Activated CD8-positive, alpha-beta memory T cell treated with anti-CD3 and anti-CD28 coated beads, Interleukin-2, amount 50 U/mL, for 4 hours (primary cell): ENCODE measurements at places on chromosomes 2 and 18.

GRCh38 chr2:166000401-166000800, 46.8 kb upstream of the TTC21B start:
- DNase-seq = no peak

GRCh38 chr2:69077252-69077950, 64.4 kb downstream of the ANTXR1 start:
- DNase-seq = no peak

- no peak for DNase-seq
Observed at GRCh38 chr2:159362816-159363251, 76.3 kb upstream of the WDSUB1 start.

DNA sequence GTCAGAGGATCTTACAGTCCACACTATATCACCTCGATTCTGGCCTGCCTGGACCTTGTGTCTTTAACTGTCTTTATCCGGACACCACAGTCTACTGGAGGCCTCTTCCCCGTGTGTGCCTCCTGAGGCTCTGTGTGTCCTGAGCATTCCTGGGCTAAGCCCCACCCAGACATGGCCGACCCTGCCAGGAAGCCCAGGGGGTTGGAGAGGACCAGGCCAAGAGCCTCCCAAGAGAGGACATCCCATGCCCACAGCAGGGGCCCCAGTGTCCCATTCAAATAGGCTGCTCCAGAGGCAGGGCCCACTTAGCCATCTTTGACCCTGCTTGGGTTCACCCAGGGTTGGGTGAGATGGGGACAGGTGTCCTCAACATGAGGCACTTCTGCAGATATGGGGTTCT, 84.7 kb upstream of the OTOS start:
- no peak for DNase-seq

DNA sequence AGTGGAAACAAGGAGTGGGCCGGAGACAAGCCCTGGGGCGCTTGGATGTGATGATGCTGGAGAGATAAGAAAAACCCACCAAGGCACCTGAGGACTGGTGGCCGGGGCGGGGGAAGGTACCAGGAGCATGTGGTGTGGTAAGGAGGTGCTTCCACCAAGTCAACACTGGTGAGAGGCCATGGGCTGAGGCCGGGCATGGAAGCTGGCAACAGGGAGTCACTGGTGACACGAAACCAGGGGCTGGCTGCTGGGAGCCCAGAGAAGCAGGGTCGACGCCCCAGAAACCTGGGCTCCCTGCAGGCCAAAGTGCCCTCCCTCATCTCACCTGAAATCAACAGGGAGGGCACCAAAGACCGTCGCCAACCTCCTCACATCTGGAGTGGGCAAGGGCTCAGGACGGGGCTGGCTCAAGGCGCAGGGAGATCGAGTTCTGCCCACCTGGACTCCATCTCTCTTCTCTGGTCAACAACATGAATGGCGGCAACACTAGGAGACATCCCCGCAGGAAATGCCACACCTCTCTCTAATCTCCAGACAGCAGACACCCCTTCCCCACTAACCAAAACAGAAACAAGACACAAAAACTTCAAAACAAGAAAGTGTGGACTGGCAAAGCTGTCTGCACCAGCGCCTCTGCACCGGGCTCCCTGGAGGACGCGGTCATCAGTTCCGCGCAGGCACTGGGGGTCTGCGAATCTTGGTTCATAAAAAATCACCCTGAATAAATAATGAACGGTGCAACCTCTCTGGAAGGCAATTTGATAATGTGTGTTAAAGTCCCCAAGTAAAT, 185.5 kb downstream of the HDAC4 start:
- DNase-seq = no peak

- no peak for DNase-seq
Observed at GRCh38 chr2:175817221-175817620, 184.8 kb downstream of the LNPK start.

GRCh38 chr2:202009019-202009481, 24.6 kb upstream of the FZD7 start:
- DNase-seq = no peak

- no peak for DNase-seq
Observed at GRCh38 chr2:60368456-60368855, 185.0 kb downstream of the BCL11A start.

DNA sequence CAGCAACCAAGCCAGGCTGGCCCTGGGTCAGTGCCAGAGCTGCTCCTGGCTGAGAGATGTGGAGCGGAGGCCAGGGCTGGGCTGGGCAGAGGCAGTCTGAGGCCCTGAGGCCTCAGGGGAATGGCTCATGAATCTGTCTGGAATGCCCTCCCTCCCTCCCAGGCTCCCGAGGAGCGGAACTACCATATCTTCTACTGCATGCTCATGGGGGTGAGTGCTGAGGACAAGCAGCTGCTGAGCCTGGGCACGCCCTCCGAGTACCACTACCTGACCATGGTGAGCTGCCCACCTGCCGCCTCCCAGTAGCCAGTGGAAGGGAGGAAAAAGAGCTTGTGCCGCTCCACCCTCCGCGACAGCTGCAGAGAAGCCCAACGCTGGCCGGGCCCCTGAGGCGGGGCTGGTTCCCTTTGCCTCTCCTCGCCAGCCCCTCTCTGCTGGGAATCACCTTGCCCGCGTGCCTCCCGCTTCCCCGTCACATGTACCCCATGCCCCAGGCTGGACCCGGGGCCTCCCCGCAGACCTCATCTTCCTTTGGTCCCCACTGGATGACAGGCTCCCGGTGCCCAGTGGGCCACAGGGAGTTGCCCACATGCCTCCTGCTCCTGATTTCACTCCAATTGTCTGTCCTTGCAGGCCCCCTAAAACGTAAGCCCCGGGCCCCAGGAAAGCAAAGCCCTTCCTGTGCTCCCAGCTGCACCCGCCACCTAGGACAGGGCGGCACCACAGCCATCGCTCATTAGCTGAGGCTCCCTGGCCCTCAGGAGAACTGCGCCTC, 41.1 kb downstream of the MYO7B start:
- no peak for DNase-seq

- no peak for DNase-seq
Observed at GRCh38 chr18:7541835-7542234, 25.3 kb upstream of the PTPRM start.

GRCh38 chr2:98634406-98635092, 26.2 kb downstream of the UNC50 start:
- peak; percentile 50 for DNase-seq

DNA sequence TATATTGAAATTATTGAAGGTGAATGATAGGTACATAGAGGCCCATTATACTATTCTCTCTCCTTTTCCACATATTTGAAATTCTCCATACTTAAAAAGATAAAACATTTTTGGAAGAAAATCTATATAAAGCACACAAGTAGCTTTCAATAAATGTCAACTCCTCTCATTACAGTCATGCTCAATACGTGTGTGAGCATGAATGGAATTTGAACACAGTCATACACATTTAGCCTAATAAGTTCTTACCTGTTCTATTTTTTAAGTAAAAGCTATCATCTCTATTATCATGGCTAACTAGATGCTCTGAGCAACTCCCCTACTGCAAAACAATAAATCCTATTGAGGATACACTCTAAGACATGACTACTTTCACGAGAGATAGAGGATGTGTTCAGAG, 41.9 kb upstream of the SPATS2L start:
- DNase-seq = no peak

DNA sequence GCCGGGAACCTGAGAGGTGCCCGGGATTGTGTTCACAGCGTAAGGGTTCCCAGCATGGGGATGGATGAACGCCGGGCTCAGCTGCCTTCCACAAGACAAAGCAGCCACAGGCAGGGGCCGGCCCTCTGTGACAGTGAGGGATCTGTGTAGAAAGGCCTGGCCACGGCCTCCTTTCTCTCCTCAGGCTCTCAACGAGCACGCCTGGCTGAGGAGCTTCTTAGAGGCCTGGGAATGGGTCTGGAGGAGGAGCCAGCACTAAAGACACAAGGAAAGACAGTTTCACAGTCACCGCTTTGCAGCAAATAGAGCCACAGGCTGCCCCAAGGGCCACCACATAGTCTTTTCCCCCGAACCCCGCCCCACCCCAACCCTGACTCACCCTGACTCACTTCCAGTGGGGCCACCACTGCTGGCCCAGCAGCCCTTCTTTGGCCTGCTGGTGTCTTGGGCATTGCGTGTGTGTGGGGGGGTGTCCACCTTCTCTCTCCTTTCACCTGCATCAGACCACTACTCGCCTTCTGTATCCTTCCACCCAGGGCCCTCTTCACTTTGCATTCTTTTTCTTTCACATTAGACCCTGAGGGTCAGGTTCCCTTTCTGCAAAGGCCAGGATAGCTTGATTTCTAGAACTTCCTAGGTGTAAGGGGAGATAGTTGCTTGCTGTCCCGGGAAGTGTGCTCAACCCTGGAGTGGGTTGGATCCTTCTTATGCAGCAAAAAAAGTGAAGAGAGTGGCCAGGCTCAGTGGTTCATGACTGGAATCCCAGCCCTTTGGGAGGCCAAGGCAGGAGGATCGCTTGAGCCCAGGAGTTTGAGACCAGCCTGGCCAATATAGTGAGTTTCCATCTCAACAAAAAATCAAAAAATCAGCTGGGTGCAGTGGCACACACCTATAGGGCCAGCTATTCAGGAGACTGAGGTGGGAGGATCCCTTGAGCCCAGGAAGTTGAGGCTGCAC, 19.3 kb upstream of the HPCAL1 start:
- no peak for DNase-seq

DNA sequence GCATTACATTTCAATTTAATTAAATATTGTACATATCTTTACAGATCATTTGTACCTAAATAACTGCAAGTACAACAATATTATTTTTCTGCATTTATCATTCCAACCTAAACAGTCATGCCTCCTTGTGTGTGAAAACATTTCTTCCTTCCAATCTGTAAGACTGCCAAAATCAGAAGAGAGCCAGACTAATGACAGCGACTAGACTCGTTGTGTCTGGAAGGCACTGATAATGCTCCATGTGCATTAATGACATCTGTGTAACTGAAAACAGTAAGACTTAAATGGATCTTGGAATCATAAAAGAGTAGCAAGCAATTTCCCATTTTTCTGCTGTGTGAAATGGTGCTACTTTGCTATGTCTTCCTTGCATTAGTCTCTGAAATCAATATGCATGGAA, 278.0 kb upstream of the DSEL start:
- no peak for DNase-seq

GRCh38 chr2:128438091-128438490, 119.4 kb upstream of the HS6ST1 start:
- peak; percentile 6 for DNase-seq

DNA sequence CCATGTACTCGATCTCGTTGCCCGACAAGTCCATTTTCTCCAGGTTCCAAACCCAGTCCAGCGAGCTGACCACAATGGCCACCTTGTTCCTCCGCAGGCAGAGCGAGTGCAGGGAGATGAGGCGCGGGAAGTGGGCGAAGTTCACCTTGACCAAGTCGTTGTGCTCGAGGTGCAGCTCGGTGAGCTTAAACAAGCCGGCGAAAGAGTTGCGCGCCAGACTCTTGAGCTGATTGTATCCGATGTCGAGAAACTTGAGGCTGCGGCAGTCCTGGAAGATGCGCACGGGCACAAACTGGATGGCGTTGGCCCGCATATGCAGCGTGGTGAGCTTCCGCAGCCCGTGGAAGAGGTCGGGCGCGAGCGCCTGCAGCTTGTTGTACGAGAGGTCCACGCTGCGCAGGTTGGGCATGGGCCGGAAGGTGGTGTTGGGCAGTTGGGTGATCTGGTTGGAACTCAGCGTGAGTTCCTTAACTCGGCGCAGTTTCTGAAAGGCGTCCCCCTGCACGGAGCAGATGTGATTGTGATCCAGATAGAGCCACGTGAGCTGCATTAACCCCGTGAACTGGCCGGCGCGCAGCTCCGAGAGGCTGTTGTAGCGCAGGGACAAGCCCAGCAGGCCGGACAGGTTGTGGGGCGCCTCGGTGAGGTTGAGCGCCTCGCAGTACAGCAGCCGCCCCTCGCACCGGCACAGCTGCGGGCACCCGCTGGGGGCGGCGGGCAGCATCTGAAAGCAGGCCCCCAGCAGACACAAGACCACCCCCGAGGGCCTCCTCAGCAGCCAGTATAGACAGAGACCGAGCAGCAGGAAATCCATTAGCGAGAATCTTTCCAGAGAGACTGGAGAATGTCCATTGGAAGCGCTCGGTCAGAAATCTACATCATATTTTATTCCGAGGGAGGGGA, 1.3 kb downstream of the LRRTM1 start:
- DNase-seq = no peak

- DNase-seq = no peak
Observed at GRCh38 chr18:37805773-37806404, 240.3 kb upstream of the CELF4 start.

DNA sequence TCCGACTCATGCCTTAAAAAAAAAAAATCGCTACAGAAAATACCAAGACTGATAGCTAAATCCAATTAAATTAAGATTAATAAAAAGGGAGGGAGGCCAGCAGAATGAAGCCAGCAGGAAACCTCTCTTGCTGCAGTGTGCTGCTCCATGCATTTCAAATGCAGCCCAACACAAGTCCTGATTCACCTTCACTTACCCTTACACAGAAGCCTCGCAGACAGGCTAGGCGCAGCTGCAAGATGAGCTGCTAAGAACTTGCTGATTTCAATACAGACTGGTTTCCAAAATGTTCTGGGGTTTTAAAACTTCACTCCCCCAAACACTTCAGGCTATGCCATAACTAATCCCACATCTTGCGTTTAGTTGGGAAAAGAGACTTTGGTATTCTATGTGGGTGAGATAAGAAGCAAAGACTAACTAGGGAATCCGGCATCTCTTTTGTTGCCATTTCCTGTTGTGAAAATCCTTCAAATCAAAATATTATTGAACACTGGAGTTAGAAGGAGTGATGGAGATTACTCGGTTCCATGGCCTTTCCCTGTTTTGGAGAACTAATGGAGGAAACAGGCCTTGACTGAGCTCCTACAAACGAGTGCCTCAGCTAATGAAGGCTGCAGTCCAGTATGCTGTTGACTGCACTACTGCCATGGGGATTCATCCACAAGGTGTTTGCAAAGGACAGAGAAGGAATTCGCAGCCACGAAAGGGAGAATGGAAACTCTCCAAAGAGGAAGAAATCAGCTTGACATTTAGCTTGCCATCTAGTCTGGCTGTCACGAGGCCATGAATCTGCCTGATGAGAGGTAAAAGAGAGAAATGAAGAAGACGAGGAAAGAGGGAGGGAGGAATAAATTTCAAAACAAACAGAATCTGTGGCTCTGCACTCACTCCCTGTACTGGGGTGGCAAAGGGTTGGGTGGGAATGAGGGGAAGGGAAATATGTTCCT, 67.3 kb downstream of the CLHC1 start:
- DNase-seq = no peak

DNA sequence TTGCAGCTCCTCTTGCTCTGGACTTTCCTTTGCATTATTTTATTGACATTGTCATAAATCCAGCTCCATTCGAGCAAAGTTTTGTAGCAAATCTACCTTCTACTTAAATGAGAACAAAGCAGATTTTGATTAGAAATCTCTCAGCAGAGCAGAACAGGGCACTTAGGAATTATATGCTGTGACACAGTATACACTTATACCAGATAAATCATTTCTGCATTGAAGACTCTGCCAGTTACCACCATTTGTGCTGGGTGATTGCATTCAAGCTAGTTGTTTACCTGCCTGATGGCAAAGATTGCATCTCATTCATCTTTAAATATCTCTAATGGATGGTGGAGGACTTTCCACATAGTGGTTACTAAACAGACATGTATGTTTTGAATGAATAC, 441.7 kb upstream of the HNMT start:
- DNase-seq = no peak

GRCh38 chr2:210558708-210559107, 2.3 kb downstream of the CPS1 start:
- no peak for DNase-seq
